ENCODE measurements at places on chromosomes 3 and 15. TPM values are rescaled to one million over a fixed set of nuclear protein-coding genes. Genes with fewer than 3 reads are reported as not detected.

The ANAPC13 gene
- 104 TPM for total RNA-seq

The CHP1 gene
- total RNA-seq = 145 TPM

The IL5RA gene
- not detected for total RNA-seq

The ADAMTS7 gene
- 5.1 TPM for total RNA-seq

The SLC38A3 gene
- 0.11 TPM for total RNA-seq

The RAD18 gene
- 17.9 TPM for total RNA-seq

The CPN2 gene
- not detected for total RNA-seq

The PLCB2 gene
- not detected for total RNA-seq
